GM03348 (cell line): ENCODE measurements at places on chromosomes 13 and 19.

GRCh38 chr13:43008596-43008995 lies 14.8 kb upstream of the DNAJC15 start:
- DNase-seq: no peak

DNA sequence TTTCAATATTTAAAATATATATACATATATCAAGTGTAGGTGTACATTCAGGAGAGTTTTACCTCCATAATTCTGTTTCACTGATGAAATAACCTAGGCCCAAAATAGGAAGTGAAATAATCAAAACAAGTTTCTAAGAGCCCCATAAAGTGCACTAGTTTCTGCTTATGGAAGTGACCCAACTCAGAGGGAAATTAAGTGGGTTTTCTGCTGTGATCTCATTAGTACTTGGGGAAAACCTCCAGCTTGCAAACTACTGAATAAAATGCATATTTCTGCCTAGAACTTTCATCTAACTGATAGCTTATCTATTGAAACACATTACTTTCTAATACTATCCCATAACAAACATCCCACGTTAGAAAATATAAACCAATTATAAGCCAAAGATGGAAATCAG lies 45.4 kb upstream of the MIR17HG start:
- no peak for DNase-seq

GRCh38 chr13:81041761-81042160 lies 700.8 kb upstream of the SPRY2 start:
- DNase-seq: no peak

DNA sequence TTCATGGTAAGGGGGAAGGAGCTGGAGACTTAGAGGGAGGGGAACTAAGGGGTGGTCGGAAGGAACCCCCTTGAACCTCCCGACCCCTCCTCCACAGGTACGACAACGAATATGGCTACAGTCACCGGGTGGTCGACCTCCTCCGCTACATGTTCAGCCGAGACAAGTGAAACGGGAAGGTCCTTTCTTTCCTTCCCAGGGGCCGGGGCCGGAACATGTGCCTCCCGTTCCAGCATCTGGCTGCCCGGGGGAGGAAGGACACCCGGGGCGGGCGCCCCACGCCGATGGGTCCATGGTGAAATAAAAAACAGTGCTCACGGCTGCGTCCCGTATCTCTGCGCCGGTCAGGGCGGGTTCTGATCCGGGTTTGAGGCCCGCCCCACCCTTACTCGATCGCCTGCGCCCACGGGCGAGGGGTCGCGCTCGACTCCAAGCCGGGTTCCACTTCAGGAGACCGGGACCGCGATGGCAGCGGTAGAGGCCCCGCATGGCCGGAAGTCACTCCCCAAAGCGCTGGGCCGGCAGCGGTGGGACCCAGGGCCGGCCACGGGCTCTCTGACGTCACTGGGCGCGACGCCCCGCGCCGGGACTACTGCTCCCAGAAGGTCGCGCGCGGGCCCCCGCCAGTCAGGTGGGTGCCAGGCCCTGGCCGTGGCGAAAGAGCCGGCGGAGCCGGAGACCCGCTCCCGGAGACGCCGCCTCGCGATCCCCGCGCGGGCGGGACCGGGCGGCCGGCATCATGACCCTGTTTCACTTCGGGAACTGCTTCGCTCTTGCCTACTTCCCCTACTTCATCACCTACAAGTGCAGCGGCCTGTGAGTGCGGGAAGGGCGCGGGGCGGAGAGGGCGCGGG lies at the start of gene TMEM147:
Gene TMEM147, plus strand, starts transcription at position 626 of the 854 bp plus-strand sequence. Its CDS starts 114 bp downstream, at position 740.
- DNase-seq: peak; percentile 99

DNA sequence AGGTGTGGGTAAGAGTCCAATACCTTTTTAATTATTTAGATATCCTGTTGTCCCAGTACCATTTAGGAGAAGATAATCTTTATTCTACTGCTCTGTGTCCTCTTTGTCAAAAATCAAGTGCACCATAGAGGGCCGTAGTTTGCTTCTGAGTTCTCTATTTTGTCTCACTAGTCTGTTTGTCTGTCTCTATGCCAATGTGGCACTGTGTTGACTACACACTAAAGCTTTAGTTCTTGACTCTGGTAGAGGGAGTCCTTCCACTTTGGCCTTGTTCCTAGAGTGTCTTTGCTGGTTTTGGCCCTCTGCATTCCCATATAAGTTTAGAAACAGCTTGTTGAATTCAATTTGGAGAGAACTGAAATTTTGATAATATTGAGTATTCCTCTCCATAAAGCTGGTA lies 75.9 kb downstream of the SCGB2B2 start:
- no peak for DNase-seq

GRCh38 chr13:78420814-78421213 lies 182.5 kb downstream of the POU4F1 start:
- DNase-seq: no peak

GRCh38 chr13:79281339-79281747 lies 124.7 kb downstream of the RBM26 start:
- DNase-seq: no peak

- DNase-seq: no peak
These were observed 34.4 kb downstream of the MAP4K1 start for GRCh38 chr19:38583219-38583984.

GRCh38 chr19:4589579-4590410 lies 30.3 kb upstream of the SEMA6B start:
- DNase-seq: no peak

DNA sequence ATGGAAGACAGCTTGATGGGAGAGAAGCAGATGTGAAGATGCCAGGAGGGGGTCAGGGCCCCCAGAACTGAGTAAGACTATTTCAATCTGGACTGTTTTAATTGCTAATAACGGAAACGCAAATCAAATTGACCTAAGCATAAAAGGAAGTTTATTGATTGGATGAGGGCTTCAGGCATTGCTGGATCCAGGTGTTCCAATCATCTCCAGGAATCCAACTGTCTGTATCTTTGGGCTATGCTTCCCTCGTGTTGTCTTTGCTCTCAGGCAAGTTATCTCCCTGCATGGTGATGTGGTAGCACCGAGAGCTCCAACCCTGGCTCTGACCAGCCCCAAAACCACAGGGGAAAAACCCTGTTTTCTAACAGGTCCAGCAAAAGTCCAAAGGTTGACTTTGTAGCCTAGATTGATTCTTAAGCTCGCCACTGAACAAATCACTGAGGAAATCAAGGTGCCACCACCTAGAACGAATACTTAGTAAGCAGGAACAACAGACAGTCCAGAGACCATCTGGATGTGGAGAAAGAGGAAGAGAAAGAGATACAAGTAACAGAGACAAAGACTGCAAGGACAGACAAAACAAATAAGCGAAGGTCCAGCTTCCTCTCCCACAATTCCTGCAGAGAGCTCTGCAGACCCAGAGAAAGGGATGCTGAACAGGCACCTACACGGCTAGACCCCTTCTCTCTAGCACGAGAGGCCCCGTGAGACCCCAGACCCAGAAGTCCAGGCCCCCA lies 1.2 kb upstream of the C19orf81 start:
- DNase-seq: no peak

GRCh38 chr19:35755550-35756376 lies 1.1 kb downstream of the HSPB6 start:
- DNase-seq: peak; percentile 82

DNA sequence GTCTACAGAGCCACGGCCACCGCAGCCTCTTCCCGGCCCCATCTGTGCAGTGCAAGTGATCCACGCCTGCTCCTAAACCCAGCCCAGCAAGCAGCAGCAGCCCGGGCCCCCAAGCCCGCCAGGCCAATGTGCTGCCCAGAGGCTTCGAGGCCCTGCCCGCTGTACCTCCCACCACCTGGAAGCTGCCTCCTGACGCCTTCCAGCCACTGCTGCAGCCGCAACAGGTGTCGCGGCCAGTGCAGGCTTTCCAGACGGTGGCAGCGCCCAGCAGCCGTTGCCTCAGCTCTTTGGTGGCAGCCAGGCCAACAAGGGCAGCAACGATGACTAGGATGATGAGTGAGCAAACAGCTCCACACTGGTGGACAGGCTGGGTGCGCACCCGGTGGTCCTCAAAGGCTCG lies 50.2 kb upstream of the TPM4 start:
- DNase-seq: no peak

DNA sequence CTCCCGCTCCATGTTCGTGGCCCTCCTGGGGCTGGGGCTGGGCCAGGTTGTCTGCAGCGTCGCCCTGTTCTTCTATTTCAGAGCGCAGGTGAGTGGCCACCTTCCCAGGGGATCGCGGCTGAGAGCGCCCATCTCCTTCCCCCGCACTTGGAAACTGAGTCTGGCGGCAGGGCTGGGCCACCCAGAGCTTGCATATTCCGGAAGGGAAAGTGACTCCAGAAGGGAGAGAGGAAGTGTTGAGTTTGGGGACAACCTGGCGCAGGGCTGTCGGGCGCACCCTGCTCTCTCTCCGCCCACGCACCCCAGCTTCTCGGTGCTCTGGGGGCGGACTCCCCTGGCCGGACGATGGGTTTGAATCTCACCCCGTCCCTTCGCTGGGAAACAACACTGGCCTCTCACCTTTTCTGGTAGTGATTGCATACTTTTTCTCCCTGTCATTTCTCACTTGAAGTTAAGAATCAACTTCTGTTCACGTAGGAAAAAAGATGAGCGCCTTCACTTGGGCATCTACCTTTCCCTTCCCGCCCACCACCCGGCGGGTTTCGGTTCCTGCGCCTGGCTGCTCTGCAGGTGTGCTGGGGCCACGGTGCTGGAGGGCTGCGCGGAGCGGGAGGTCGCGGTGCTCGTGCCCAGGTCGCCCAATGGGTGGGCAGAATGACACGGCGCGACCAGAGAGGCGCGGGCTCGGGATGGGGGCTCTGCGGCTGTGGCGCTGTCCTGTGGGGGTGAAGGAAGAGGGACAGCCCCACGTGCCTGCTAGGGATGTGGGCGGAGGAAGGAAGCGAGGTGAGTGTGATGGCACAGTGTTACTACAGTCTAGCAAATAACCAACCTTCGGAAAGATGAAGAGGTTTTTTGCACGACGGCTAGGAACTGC lies 721 bp downstream of the TNFSF11 start:
- DNase-seq: peak; percentile 11

DNA sequence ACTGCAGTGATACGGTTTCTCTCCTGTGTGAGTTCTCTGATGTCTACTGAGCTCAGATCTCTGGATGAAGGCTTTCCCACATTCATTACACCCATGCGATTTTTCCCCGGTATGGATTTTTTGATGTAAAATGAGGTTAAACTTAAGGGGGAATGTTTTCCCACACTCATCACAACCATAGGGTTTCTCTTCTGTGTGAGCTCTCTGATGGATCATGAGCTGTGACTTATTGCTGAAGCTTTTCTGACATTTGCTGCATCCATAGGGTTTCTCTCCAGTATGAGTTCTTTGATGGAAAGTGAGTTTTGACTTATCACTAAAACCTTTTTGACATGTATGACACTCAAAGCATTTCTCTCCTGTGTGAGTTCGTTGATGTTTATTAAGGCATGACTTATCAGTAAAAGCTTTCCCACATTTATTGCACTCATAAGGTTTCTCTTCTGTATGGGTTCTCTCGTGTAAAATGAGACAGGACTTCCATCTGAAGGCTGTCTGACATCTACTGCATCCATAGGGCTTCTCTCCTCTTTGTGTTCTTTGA lies 10.6 kb upstream of the ZNF649 start:
- DNase-seq: no peak

- no peak for DNase-seq
These were observed 46.0 kb upstream of the ZNF681 start for GRCh38 chr19:23804676-23805075.

GRCh38 chr19:55324662-55325061 lies 479 bp downstream of the TMEM150B start:
- DNase-seq: no peak

- no peak for DNase-seq
These were observed 56.6 kb downstream of the TUBGCP3 start for GRCh38 chr13:112531263-112531794.

DNA sequence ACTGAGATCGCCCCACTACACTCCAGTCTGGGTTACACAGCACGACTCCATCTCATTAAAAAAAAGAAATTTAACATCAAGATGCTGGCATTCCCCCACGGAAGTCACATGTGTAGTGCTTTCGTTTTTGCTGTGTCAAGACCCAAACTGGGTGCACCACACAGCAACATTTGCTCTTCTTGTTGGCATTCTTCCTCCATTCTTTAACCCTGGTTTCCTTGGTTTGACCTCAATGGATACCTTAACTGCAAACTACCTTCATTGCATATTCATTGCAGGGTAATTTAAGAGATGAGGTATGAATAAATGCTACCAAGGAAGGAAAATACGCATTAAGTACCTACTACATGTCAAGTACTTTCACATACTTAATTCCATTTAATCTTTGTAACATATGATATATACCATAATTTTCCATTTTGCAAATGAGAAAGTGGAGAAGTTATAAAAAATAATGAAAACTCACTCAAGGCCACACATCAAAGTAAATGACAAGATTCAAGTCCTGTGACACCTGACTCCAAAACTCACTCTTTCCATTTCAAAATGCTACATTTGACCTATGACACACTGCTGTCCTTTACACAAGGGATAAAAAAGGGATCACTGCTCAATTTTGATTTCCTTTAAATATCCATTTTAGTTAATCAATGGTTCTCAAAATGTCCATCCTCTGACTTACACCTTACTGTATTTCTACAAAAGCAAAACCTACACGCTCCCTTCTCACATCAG lies 59.2 kb downstream of the STK24 start:
- no peak for DNase-seq

GRCh38 chr13:98622931-98623331 lies 46.0 kb upstream of the STK24 start:
- no peak for DNase-seq

DNA sequence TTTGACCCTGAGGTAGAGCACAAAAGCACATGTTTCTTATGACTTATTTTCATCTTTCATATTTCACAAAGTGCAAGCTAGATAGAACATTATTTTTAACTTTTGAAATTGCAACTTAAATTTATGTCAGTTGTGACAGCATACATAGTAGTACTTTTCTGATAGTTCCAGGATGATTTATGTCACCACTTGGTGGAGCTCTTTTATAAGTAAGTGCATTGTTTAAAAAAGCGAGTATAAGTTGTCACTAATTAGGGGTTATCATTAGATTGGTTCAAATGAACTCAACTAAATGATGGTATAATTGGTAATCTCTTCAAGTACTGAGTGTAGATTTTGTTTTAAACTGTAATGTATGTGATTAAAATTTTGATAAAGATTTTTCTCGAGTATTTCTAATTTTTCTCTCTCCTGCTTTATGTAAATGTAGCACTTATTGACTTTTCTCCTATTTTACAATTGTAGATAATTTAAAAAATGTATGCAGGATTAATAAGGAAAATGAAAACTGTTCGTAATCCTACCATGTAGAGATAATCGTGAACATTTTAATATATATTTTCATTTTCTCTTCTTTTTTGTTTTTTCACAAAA lies 31.1 kb downstream of the RB1 start:
- DNase-seq: peak; percentile 28

DNA sequence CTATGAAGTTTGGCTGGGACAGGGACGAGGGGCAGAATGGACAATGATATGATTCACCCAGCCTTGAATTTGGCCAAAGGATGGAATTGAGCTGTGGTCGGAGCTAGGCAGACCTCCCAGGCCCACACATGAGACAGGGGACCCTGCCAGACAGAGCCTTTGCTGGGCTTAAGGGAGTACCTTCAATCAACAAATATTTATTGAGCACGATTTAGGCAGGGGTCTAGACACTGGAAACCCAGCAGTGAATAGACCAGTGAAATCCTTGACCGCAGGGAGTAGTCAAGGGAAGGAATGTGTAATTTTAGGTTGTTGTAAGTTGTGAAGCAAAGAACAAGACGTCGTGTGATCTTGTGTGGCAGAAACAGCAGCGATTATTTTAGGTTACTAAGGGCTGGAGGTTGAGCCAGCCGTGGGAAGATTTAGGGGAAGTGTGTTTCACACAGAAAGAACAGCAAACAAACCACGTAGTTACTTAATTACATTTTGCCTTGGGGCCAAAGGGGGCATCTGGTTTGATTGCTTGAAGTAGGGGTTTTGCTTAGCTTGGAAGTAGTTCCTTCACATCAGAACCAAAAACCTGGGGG lies 16.9 kb upstream of the AP1M2 start:
- DNase-seq: no peak
